ENCODE measurements at places on chromosomes 1 and 21.

- peak; percentile 99 for DNase-seq
These were observed at the start of the genes BLZF1 and NME7 for GRCh38 chr1:169367686-169368405. BLZF1 (plus strand) TSS chr1:169368195; CDS start chr1:169369523, 1,328 bp downstream. NME7 (minus strand) TSS chr1:169367797; CDS start chr1:169367710, 87 bp downstream.

DNA sequence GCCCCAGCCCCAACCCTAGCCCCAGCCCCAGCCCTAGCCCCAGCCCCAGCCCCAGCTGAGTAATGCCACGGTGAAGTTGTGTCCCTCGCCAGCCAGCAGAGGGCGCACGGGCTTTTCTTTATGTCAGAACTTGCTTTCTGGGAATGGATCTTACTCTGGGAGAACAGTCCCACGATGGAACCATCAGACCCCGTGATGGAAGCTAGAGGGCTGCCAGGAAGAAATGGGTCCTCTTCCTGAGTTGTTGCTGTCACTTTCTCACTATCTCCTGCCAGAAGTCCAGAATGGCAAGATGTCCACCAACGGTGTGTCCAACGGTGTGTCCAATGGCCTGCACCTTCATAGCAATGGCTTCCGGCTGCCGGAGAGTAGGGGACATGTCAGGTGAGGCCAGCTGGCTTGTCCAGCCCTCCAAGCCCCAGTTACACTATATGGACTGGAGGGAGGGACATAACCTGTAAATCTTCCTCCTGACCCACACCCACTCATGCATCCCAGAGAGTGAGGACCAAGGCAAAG lies 25.1 kb upstream of the TMEM222 start:
- DNase-seq = peak; percentile 76

GRCh38 chr1:16922885-16923431 lies 1.2 kb downstream of the CROCC start:
- peak; percentile 58 for DNase-seq

GRCh38 chr1:25392841-25393240 lies 27.8 kb downstream of the RHCE start:
- no peak for DNase-seq

- DNase-seq = no peak
These were observed 92.5 kb upstream of the SIM2 start for GRCh38 chr21:36606287-36606982.

DNA sequence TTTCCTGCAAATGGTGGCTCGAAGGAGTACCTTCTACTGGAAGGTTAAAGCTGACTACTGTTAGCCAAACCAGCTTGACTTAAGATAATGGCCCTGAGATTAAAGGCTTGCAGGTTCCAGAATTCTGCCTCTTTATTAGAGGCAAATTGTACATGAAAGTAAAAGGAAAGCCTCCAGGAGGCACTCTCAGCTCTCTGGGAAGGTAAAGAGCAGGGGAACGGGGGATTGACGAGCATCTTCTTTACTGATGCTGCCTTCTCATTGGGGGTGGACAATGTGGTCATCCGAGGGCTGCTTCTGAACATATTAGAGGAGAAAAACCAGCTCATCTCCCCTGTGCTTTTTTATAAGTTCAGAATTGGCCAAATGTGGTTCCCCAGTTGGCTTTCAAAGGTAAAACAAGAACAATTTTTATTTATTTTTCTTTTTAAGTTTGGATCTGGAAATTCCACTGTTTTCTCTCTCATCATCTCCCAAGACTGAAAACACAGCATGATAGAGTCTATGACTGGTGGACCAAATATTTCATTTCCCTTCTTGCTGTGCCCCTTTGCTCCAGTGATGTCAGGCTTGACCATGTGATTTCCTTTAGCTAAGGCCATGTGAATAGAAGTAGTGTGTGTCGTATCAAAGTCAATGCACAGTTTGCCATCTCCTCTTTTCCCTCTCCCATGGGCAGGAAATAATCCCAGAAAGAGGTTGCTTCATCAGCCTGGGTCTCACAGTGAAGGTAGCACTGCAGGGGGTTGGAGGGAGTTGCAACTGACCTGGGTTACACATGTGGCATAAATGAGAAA lies 292.7 kb downstream of the PRDM2 start:
- no peak for DNase-seq

- no peak for DNase-seq
These were observed 35.8 kb downstream of the NCAM2 start for GRCh38 chr21:21034036-21034435.

GRCh38 chr1:57800376-57800775 lies 376.5 kb upstream of the DAB1 start:
- DNase-seq = no peak

DNA sequence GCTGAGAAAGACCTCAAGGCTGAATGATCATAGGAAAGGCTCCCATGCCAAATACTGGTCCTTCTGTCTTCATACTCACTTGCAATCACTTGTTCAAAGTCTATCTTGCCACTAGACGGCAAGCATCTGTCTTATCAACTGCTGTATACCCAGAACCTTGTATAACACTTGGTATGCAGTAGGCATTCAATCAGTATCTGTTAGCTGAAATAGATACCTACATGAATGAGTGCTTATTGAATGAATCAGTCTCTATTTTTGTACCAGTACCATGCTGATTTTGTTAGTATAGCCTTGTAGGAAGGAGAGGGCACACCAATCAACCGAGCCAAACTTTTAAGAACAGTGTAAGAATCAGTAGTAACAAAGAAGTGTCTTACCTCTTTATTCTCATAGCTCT lies 80.6 kb downstream of the NIBAN1 start:
- no peak for DNase-seq

DNA sequence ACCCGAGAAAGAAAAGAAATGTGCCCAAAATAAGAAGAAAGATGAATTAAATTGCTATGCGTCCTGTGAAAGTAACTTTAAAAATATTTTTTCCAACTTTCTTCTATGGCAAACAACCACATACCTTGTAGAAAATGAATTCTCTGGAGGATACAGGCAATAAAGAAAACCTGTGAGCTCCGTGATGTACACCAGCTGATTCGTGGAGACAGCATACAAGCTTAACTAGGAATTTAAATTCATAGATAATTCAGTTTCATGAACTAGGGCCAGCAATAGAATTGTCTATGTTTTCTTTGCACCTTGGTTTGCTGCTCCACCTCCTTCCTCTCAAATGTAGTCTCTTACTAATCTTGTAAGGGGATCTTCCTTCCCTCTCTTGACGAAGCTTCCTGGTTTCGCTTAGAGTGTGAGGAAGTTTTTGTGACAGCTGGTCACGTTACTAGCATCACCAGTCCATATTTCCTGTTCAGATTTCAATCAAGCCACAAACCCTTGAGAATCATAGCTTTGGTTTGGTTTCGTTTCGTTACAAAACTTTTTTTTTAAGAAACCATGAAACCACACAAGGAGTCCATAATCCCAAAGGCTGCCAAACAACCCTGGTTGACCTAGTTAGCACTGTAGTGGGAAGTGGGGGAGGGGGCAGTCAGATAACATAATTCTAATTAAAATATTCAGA lies 35.8 kb downstream of the GREM2 start:
- DNase-seq = no peak

DNA sequence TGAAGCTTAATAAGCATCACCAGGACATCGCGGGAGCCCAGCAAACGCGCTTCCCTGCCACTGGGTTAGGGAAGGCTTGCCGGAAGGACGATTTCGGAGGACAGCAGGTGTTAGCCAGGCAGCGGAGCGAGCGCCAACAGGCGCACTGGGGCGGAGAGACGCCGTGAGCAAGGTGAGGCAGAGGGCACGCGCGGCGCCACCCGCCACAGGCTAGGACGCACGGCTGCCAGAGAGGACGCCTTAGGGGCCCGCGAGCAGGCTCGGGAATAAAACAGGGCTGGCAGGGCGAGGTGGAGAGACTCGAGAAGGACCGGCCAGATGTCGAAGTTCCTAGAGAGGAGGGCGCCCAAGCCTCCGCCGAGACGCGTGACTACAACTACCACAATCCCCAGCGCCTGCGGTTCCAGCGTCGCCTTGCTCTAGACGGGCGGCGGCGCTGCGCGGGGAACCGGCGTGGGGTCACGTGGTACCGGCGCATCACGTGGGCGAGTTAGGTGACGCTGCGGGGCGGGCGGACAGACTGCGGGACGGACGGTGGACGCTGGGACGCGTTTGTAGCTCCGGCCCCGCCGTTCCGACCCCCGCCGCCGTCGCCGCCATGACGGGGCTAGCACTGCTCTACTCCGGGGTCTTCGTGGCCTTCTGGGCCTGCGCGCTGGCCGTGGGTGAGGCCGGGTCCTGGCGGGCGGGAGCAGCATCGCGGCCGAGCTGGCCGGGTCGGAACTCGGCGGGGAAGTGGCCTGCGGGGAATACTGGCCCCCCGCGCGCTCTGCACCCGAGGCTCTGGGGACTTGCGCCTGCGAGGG lies at the start of gene ATP6V0B:
Gene ATP6V0B, plus strand, starts transcription at position 518 of the 806 bp plus-strand sequence. Its CDS starts 81 bp downstream, at position 599.
- peak; percentile 99 for DNase-seq

DNA sequence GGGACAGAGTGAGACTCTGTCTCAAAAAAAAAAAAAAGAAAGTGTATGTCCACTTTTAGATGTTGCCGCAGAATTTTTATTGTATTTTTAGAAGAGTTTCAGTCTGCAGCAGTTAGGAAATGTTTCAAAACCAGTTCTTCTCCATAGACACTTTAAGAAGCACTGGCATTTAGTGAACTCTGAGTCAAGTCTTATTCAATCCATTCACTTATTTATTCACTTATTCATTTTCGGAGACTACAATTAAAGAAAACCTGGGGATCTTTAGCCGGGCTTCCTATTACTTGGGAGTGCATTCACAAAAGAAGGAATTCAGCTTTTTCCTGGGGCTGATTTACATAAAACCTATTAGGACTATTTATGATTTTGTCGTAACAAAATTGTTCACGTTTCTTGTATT lies 12.3 kb downstream of the RCAN3 start:
- no peak for DNase-seq

- DNase-seq = no peak
These were observed 697 bp downstream of the AGO3 start for GRCh38 chr1:35931446-35932157.

GRCh38 chr1:23163395-23163794 lies 5.3 kb downstream of the LUZP1 start:
- no peak for DNase-seq

DNA sequence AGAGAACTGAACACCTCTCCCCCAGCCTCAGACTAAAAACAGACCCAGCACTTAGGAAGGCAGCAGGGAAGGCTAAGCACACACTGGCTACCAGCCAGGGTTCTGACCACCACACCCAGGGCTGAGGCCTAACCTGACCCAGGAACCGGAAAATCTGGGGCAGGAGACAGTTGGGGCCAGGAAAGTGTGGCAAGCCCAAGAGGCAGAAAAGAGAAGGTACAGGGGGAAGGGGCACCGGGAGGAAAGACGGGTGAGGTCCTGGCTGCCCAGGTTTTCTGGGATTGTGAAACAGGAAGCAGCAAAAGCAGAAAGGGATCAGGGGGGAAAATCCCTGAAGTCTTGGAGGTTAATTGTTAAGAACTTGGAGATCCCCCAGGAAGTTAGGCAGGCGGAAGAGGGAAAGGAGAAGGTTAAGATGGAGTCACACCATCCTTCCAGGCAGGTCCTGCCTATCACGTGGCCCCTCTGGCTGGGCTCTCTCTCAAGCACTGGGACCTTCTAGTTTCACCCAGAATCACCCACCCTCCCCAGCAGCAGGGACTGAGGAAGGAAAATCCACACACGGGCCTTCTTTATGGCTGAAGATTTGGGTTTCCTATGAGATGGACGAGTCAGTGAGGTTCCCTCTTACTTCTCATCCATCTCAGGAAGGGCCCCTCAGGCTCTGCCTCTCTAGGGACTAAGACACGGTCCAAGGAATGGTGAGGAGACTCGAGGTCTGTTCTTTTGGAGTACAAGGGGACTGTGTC lies 2.6 kb downstream of the HDGF start:
- DNase-seq = peak; percentile 72

- no peak for DNase-seq
These were observed 303.8 kb downstream of the DISC1 start for GRCh38 chr1:231930257-231930947.

- no peak for DNase-seq
These were observed 11.7 kb upstream of the TDRD10 start for GRCh38 chr1:154490317-154490716.

GRCh38 chr1:101732261-101732660 lies 264.5 kb downstream of the OLFM3 start:
- no peak for DNase-seq
